ENCODE measurements at places on chromosomes 12 and 14.

DNA sequence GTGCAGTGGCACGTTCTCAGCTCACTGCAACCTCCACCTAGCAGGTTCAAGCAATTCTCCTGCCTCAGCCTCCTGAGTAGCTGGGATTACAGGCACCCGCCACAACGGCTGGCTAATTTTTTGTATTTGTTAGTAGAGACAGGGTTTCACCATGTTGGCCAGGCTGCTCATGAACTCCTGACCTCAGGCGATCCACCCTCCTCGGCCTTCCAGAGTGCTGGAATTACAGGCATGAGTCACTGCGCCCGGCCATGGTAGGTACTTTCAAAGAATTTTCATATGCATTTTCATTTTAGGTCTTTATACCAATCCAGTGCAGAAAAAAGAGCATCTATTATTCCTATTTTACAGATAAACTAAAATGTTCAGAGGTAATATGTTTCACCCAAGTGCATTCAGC is 411.3 kb upstream of the USP15 start:
- no peak for DNase-seq

DNA sequence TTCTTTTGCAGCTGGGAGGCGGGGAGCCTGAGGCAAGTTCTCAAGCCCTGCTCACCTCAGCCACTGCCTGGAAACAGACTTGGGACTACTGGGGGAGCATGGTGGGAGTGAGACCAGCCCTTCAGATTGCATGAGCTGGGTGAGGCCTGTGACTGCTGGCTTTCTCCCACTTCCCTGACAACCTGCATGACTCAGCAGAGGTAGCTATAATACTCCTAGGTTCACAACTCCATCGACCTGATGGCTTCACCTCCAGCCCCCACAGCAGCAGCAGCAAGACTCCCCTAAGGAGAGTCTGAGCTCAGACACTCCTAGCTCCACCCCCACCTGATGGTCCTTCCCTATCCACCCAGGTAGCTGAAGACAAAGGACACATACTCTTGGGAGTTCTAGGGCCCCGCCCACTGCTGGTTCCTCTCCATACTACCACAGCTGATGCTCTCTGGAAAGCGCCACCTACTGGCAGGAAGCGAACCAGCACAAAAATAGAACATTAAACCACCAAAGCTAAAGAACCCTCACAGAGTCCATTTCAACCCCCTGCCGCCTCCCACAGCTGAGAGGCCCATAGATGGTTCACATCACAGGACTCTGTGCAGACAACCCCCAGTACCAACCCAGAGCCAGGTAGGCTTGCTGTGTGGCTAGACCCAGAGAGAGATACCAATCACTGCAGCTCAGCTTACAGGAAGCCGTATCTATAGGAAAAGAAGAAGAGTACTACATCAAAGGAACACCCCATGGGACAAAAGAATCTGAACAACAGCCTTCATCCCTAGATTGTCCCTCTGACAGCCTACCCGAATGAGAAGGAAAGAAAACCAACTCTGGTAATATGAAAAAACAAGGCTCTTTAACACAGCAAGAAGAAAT is 68.7 kb downstream of the RPAP3 start:
- DNase-seq: no peak

- DNase-seq: no peak
Observed at GRCh38 chr12:89775986-89776365, 67.3 kb upstream of the ATP2B1 start.

GRCh38 chr12:50925342-50925651 is 27.0 kb upstream of the HIGD1C start:
- DNase-seq: no peak

GRCh38 chr12:84542289-84542688 is 370.3 kb downstream of the SLC6A15 start:
- DNase-seq: no peak

DNA sequence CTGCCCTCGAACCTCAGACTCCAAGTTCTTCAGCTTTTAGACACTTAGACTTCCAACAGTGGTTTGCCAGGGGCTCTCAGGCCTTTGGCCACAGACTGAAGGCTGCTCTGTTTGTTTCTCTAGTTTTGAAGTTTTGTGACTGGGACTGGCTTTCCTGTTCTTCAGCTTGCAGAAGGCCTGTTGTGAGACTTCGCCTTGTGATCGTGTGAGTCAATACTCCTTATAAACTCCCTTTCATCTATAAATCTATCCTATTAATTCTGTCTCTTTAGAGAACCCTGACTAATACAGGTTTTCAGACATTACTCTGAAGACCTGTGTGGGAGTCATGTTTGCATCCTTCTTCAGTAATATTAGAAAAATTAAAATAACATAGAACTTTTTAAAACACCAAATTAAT is 289.1 kb downstream of the RMST start:
- no peak for DNase-seq

DNA sequence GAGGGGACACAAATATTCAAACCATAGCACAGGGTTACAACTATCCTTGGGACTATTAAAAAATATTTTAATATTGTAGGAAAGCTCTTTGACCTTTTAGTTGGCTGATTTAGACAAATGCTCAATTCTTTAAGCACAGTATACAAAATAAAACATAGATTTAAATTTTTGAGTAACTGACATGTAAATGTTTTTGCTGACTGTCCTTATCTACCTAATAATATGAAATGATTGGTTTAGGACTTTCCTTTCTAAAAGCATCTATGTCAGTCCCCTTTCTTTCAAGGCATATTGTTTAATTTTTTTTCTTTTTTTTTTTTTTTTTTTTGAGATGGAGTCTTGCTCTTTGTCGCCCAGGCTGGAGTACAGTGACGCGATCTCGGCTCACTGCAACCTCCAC is 16.5 kb upstream of the OR6J1 start:
- DNase-seq: no peak

DNA sequence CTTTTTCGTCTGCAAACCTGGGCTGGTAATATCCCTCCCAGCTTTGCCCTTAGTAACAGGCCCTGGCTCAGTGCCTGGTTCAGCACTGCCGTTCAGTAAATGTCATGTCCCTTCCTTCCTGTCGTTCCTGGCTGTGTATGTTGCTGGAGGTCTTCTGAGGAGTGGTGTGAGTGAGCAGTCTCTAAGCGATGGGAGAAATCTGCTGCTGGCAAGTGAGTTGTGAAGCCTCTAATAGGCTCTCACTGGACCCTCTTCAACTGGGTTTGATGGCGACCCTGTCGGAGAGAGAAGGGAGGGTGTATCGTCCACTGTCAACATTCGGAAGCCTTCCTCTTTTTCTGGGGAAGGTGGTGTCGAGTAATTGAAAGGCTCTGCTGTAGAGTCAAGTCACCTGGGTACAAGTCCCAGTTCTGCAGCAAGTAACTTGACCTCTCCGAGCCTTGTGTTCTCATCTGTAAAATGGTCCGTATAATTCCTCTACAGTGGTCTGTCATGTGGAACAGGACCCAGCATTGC is 62.8 kb downstream of the HRK start:
- peak; percentile 73 for DNase-seq

DNA sequence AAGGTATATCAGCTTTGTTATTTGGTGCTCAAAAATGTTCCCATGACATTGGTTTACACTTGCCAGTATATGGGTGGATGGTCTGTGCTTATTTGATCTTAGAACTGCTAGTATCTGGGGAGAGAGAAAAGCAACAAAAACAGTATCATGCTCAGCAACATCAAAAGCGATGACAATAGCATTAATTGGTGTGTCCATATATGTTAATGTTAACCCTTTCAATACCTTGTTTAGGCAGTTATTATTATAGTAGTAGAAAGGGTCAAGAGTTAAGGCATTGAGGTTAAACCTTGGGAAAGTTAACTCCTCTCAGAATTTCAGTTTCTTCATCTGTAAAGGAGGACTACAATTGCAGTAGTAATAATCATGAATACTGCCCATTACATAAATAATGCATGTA is 37.4 kb upstream of the SLC38A2 start:
- no peak for DNase-seq

GRCh38 chr12:119957135-119957534 is 31.9 kb upstream of the BICDL1 start:
- no peak for DNase-seq

DNA sequence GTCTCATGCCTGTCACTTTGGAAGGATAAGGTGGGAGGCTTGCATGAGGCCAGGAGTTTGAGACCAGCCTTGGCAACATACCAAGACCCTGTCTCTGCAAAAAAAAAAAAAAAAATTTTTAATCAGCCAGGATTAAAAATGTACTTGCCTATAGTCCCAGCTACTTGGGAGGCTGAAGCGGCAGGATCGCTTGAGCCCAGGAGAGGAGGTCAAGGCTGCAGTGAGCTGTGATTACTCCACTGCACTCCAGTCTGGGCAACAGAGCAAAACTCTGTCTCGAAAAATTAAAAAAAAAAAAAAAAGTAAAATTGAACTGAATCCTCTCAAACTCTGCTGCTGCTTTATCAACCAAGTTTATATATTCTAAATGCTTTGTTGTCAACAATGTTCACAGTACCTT is 128.1 kb upstream of the AEBP2 start:
- DNase-seq: no peak

GRCh38 chr14:52265253-52265652 is 2.2 kb upstream of the PTGDR start:
- no peak for DNase-seq
